Lung (tissue), 17 donors: ENCODE measurements at places on chromosomes 7 and 10.
A peak's percentile ranks its signal among the peaks of the same experiment; 100 is the strongest.

- DNase-seq, result peak; percentile 19
Observed at GRCh38 chr7:46224363-46224762, 303.3 kb upstream of the IGFBP3 start.

GRCh38 chr10:76649723-76650127 lies 987.9 kb downstream of the KCNMA1 start:
- no peak for DNase-seq

DNA sequence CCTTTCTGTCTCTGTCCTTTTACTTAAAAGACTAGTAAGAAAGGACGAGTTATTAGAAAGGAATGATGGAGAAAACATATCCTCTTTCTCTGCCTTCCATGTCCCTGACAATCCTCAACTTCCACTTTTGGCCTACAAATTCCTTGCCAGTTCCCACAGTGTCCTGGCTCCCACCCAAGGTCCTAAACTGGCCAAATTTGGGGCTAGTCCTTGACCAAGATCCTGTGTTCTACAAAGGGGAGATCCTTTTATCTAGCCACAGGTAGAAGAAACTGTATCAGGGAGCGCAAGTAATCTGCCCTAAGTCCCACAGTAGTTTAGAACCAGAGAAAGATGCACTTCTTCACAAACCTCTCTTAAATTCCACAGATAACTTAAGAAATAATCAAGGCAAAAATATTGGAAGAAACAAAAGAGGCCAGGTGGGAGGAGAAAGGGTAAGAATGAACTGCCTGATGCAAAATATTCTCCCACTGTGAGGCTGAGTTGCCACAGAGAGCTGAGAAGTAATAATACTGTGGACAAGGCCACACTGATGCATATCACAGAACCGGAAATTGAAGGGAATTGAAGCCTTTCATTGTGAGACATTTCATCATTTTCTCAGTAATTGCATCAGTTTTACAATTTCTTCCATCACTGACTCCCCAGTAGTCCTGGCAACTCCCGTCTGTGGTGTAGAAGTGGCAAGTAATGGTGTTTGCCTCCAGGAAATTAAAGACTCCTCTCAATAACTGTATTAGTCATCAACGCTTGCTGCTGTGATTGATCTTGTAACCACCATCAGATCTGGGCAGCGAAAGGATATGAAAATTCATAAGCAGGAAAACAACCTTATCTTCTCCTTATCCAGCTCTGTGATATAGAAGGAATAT lies 47.2 kb downstream of the DNAJC12 start:
- DNase-seq, result no peak

GRCh38 chr7:28926871-28927597 lies 31.1 kb downstream of the TRIL start:
- DNase-seq, result peak; percentile 95

- DNase-seq, result no peak
Observed at GRCh38 chr10:100043344-100043743, 33.6 kb upstream of the DNMBP start.

DNA sequence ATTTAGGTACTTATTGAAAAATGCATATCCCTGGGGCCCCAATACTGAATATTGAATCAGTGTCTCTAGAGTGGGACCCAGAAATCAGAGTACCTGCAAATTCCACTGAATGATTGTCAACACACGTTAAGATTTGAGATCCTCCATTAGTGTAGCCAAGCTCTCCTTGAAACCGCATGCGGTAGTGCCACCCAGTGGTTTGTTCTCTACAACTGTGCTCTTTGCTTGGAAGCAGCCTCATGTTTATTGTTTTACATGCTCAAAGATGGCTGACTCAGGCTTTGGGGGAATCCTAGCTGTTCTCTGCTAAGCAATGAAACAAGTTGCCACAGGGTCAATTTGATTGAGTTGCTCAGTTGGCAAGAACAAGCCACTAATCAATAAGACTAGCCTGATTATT lies 340.2 kb upstream of the CELF2 start:
- DNase-seq, result peak; percentile 76
